ENCODE measurements at places on chromosomes 16 and 17.

DNA sequence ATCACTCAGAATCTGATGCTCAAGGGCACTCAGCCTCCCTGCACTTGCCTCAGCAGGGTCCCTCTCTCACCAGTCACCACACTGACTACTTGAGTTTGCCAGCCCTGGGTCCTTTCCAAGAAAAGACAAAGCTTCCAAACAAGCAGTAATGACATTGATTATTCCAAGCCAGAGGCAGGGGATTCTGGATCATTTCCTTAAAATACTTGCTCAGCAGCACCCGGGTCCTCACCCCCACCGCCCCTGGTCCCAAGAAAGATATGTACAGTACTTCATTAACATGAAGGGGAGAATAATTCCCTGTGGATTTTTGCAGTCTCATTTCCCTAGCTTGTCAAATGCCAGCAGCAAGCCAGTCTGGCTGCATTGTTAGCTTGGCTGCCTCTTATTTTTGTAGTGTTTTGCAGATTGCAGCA, 83.2 kb upstream of the GNAO1 start:
- no peak for DNase-seq

DNA sequence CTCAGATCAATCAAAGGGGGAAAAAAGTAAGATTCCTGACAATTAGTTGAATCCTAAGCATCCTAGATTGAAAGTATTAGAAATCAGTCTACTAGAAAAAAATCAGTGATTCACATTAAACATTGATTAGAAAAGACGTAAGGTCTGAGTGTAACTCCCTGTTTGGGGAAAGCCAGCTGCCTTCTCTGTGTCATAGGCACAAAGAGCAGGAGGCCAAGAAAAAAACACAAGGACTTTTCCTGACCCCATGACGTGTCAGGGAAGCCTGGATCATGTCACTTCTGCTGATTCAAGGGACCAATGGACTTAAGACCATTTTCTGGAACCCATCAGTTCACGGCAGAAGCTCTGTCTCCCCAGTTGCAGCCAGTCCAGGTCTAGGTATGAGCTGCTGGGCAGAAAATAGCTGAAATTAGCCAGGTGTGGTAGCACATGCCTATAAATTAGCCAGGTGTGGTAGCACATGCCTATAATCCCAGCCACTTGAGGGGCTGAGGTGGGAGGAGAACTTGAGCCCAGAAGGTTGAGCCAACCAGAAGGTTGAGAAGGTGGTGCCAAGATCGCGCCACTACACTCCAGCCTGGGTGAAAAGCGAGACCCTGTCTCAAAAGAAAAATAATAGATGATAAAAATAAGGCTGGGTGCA, 35.9 kb downstream of the RANBP10 start:
- DNase-seq, result no peak

DNA sequence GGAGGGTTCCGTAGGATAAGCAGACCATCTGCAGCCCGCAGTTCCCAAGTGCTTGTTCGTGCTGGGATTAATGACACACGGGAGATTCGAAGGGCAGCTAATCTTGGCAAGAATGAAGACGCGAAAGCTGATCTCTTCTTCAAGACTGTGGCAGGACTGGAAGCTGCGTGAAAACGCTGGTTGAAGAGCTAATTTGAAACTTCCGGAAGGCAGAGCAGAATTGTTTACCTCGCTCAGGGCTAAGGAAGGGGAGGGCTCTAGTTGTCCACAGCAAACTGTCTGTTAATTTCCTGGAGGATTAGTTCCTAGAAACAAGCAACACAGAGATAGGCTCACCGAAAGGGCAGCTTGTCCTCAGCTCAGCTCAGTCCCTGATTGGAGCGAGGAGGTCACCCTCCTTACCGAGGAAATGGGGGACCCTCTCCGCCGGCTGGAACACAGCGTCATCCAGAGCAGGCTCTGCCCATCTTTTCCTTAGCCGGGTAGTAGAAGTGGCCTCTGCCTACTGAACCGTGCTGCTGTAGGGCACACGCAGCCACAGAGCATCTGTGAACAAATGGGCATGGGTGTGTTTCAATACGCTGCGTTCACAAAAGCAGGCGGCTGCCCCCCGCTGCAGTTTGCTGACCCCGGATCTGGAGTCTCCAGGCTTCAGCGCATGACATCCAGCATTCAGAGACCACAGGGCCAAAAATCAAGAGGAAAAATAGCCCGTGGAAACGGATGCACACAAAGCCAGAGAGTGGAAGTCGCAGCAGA, 16.7 kb upstream of the BAIAP2 start:
- no peak for DNase-seq

DNA sequence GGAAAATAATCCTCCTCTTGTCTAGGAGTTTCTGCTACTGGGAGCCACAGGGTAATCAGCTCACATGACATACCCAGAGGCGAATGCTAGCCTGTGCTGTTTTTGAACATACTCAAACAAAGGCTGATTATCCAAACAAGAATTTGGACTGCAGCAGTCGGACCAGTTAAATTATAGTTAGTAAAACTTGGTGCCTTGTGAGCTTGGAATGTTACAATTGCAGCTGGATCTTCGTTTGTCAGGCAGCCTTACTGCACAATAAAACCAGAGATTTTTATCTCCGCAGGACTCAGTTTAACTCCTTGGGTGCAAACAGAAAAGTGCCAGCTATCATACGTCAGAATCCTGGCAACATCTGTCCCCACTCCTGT, 163.8 kb upstream of the TBX2 start:
- DNase-seq, result no peak

GRCh38 chr17:74040729-74041128, 162.7 kb upstream of the RPL38 start:
- no peak for DNase-seq
